ENCODE measurements at places on chromosomes 6 and 20. TPM values are rescaled to one million over a fixed set of nuclear protein-coding genes. Genes with fewer than 3 reads are reported as not detected.

The PRR18 gene
- polyA plus RNA-seq, result not detected

The TRIM40 gene
- not detected for polyA plus RNA-seq

The TTLL9 gene
- 8.0 TPM for polyA plus RNA-seq

The EFCAB8 gene
- not detected for polyA plus RNA-seq

The SMOC2 gene
- polyA plus RNA-seq, result 1.2 TPM

The DYNLT2 gene
- polyA plus RNA-seq, result 1.8 TPM

The OR12D3 gene
- polyA plus RNA-seq, result not detected

The GSTA3 gene
- not detected for polyA plus RNA-seq

The LGSN gene
- not detected for polyA plus RNA-seq

The TULP1 gene
- polyA plus RNA-seq, result not detected

The PTCRA gene
- polyA plus RNA-seq, result not detected

The BANF2 gene
- polyA plus RNA-seq, result not detected

Measured in neural cell (in vitro differentiated cells).